ENCODE measurements at places on chromosomes 7 and 10.

DNA sequence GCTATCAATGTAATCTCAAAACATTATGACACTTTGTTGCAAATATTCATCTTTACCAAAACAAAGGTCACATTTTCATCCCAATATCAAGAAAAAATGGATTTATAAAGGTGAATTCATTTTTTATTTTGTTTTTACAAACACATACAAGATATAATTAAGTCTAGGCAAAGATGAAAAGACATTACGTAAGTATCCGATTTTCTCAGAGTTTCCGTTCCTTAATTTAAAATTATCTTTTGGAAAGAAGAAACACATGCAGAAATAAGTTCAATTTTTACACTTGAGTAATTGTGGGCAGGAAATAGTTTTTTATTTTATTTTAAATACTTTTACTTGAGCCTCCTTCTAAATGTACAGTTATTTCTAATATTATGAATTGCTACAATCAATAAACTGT lies 24.6 kb downstream of the RTKN2 start:
- DNase-seq = no peak

DNA sequence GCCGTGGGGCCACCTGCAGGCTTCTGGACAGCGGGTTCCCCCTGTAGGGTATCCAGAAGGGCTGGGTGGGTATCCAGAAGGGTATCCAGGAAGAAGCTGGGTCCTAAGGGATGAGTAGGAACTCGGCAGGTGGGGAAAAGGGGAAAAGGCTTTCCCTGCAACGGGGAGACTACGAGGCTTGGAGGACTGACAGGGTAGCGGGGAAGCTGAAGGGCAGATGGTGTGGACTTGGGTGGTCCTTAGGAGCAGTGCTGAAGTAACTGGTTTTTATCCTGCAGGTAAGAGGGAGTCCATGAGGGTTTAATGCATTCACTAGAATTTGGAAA lies 525 bp downstream of the UBE2D4 start:
- DNase-seq = no peak

DNA sequence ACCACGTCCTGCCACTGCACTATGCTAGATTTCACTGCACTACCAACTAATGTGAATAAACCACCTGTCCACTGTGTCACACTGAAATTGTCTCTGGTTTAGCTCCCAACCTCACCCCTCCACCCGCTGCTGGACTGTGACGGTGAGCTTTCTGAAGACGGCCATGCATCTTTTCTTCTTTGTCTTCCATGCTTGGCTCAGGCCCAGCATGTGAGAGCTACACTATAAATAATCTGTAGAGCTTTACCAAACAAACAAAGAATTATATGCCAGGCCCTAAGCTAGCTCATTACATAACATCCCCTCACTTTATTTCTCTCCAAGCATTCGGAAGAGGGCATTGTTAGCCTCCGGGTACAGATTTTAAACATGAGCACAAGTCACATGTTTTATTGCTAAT lies 633.2 kb downstream of the TNS3 start:
- DNase-seq = no peak

GRCh38 chr10:91694170-91694794 lies 61.4 kb upstream of the PPP1R3C start:
- DNase-seq = no peak

GRCh38 chr7:36088553-36088952 lies 64.5 kb upstream of the EEPD1 start:
- DNase-seq = no peak

- no peak for DNase-seq
Measured at GRCh38 chr7:137715533-137715932, 131.2 kb downstream of the DGKI start.

- DNase-seq = no peak
Measured at GRCh38 chr10:86203162-86203905, 163.3 kb downstream of the GRID1 start.

DNA sequence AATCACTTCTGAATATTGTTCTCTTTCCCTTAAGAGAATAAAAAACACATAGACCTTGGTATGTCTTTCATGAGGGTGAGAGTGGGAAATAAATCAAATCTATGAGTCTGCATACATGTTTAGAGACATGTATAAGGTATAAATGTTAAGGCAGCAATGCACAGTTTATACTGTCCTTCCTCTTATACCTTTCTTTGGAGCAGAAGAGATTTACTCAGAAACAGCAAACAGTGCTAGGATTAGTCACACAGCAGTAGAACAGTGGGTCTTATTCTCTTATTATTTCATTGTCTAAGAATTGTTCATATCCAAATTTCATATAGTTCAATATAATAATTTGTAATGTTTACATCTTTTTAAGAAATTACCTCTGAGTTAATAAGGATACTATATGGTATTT lies 126.7 kb upstream of the TMEM196 start:
- no peak for DNase-seq

GRCh38 chr10:43781480-43782361 lies 133.0 kb upstream of the ZNF32 start:
- no peak for DNase-seq

GRCh38 chr10:44946205-44946604 lies 13.4 kb upstream of the RASSF4 start:
- DNase-seq = no peak

- DNase-seq = no peak
Measured at GRCh38 chr7:66303454-66304155, 98.5 kb downstream of the TPST1 start.

- DNase-seq = no peak
Measured at GRCh38 chr10:125159932-125160855, at the start of gene CTBP2. TSS of gene CTBP2 (minus strand) at chr10:125160563.
